Epithelial cell of prostate (primary cell): ENCODE measurements at places on chromosomes 1 and 21.

DNA sequence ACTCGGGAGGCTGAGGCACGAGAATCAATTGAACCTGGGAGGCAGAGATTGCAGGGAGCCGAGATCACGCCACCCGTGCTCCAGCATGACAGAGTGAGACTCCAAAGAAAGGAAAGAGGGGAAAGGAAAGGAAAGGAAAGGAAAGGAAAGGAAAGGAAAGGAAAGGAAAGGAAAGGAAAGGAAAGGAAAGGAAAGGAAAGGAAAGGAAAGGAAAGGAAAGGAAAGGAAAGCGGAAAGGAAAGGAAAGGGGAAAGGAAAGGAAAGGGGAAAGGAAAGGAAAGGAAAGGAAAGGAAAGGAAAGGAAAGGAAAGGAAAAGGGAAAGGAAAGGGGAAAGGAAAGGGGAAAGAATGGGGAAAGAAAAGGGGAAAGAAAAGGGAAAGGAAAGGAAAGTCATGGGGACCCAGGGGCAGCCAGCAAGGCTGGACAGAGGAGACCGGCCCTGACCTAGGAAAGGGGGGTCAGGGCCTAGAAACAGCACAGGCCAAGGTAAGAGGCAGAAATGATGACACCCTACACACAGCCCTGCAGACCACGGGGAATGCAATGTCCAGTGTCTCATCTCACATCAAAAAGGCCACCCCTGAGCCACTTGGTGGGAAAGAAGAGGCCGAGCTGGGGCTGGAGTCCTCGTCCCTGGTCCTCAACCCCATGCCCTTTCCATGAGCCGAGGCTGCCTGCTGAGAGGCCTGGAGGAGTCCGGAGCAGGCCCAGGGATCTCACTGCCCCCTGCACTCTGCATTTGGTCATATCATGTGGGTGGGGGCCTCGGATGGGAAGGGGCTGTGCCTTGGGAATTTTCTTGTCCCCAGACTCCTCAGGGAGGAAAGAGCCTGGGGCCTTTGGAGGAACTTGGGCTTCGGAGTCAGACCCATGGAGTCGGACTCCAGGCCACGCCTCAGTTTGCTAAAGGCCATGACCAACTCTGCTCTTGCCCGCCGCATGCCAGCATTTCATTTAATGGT lies 18.8 kb upstream of the LAPTM5 start:
- DNase-seq, result no peak

GRCh38 chr21:39347537-39347936 lies 1.4 kb downstream of the HMGN1 start:
- DNase-seq, result no peak

DNA sequence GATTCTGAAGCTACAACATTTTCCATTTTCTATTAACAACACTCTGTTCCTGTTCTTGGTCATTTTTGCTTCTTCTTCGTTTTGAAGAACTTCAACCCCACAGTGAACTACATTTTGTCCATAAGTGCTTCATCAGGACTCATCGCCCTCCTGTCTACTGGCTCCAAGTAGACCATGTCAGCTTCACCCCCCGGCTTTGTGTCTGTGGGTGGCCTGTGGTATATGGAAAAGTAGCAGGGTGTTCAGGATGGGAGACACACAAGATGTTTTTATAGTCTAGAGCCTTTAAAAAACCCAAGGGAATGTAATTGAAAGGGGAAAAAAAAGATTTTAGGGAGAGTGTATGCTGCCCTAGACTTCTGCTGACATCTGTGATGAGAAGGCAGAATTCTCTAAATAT lies 46.1 kb downstream of the GIPC2 start:
- DNase-seq, result no peak

DNA sequence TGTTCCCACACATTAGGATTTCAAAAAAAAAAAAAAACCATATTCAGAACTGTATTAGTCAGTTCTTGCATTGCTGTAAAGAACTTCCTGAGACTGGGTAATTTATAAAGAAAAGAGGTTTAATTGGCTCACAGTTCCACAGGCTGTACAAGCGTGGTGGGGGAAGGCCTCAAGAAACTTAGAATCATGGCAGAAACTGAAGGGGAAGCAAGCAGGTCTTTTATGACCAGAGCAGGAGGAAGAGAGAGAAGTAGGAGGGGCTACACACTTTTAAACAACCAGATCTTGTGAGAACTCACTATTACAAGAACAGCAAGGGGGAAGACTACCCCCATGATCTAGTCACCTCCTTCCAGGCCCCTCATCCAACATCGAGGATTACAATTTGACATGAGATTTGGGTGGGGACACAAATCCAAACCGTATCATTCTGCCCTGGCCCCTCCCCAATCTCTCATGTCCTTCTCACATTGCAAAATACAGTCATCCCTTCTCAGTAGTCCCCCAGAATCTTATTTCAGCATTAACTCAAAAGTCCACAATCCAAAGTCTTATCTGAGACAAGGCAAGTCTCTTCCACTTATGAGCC lies 51.8 kb downstream of the POU2F1 start:
- no peak for DNase-seq

DNA sequence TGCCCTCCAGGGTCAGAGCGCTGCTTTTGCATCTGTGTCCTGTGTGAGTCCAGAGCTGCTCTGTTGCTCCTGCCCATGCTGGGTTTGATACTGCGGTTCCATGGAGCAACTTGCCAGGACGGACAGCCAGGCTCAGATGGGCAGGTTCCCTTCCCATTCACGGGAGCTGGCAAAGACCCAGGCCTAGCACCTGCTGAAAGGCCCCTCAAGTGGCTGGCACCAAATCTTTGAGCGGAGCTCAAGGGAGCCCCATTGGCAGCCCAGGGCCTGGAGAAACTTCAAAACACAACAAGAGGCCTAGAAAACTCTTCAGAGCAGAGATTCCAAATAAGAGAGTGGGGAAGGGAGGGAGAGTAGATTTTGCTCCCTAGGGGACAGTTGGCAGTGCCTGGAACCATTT lies 97.2 kb downstream of the ACTL8 start:
- no peak for DNase-seq

DNA sequence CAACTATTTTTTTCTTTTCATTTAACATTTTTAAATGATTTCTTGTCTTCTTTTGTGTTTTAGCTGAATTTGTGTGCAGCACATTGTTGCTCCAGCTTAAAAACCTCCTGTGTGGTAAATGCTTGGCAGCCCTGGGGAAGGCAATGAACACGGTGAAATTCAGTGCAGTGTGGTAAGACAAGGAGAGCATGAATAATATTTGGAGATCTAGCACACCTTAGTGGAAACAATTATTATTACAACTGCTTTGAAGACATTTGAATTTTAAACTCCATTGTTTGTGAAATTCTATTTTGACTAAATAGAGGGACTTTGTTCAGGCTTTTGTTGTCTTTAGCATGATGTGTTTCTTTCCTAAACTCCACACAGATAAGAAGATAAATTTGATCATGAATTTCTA lies 242.6 kb upstream of the CXADR start:
- DNase-seq, result no peak

DNA sequence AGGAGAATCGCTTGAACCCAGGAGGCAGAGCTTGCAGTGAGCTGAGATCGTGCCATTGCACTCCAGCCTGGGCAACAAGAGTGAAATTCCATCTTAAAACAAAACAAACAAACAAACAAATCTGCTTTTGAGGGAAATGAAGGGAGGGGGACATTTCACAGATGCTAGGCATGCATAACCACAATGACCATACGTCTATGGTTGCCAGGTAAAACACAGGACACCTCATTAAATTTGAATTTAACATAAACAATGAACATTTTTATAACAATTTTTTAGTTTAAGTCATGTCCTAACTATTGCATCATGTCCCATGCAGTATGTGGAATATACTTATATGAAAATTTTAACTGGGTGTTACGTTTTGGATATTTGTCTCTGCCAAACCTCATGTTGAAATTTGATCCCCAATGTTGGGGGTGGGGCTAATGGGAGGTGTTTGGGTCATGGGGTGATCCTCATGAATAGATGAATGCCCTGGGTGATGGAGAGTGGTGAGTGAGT lies 31.0 kb upstream of the ZBTB18 start:
- no peak for DNase-seq

DNA sequence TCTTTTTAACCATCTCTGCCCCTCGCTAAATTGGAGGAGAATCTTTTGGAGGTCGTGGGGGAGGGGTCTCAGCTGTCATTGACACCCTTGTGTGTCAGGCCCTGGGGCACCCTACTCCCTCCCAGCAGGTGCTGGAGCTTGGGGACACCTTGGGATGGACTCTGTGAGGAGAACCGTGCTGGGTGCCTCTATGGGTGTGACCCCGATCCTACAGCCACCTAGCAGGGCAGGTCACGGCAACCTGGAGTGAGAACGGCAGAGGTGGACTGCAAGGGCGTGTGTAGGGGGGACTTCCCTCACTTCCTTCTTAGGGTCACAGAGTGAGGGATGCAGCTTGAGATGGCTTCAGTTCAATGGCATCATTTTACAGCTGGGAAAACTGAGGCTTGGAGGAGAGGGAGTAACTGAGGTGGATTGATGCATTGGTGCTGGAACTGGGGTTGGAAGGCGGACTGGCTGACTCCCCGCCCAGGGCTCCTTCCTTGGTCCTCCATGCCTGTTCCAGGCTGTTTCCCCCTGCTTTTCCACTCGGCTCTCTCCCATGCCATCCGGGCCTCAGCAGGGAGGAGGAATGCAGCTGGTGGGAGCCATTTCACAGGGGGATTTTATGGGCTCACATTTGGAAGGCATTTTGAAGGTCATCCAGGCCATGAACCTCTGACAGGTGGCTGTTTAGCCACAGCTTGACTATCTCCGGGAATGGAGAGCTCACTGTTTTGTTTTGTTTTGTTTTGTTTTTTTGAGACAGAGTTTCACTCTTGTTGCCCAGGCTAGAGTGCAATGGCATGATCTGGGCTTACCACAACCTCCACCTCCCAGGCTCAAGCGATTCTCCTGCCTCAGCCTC lies 18.8 kb upstream of the ARHGEF10L start:
- DNase-seq, result no peak

DNA sequence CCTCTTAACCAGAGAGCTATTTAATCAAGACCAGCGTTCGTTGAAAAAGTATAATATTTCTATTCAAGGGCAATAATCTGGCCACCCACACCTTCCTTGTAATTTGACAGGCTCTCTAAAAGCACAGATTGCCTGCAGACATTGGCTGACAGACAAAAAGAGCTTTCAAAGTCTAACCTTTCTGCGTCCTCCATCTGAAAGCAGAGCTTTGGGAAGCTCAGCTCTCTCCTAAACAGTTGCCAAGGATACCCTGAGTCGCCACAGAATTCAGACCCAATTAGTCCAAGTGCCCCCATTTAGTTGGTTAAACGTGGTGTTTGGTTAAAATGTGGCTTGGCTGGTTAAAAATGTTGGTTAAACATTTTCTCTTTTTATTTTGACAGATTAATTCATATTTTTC lies 33.7 kb upstream of the PLA2G2C start:
- DNase-seq, result no peak

GRCh38 chr21:38440746-38441145 lies 57.5 kb downstream of the ERG start:
- DNase-seq, result peak; percentile 34

DNA sequence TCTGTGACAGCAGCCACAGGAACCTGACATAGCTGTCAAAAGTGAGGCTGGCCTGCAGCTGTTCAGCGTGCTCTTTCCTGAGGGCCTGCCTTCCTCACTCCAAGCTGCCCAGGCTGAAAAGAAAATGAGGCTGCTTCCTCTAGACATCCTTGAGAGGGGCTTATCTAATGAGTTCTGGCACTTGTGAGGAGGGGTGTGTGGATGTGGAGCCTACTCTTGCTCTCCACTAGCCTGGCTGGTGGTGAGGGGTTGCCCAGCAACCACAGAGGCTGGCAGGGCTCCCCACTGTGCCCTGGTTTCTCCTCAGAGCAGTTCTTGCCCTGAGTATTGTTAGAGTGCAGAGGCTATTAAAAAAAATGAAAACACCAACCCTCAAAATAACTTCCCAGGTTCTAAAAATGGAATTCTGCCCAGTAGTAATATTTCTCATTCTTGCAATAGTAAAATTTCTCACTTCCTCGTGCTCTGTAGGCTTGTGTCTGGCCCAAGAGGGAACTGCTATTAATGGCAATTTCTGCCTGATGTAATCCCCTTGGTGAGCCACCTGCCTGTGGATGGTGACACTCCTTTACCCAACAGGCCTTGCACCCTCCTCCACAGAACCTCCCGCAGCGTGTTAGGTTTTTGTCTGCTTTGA lies 52.6 kb upstream of the EPS8L3 start:
- DNase-seq, result no peak

GRCh38 chr1:63569068-63569467 lies 24.1 kb upstream of the PGM1 start:
- DNase-seq, result no peak

DNA sequence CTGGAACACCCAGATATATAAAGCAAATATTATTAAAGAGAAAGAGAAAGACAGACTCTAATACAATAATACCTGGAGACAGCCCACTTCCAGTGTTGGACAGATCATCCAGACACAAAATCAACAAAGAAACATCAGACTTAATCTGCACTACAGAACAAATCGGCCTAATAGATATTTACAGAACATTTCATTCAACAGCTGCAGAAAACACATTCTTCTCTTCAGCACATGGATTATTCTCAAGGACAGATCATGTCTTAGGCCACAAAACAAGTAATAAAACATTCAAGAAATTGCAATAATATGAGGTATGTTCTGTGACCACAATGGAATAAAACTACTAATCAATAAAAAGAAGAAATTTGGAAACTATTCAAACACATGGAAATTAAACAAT lies 398.3 kb upstream of the DUSP10 start:
- no peak for DNase-seq

DNA sequence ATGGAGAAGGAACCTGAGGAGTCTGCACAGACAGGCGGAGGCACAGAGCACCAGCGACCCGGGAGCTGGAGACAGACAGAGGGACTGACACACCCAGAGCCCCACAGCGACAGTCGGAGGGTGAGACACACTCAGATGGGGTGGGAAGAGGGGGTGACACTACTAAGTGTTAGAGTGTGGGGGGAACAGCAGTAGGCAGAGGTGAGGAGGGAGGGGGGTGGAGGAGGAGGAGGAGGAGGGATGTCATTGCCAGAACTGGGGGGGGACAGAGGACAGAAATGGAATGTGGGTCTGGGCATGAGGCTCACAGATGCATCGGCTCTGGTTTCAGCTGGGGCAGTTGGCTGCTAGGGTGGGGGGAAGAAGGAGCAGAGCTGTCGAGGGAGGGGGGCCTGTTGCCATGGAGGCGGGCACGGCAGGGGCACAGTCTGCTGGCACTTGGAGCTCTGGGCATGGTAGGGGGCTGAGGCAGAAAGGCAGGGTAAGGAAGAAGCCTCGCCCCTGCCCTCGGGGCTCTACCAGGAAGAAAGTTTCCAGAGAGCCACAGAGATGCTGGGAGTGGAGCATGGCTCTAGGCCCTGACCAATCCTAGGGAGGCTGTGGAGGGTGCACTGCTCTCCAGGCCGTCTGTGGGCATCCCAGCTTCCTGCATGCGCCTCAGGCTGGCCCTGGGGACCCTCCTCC lies 37.3 kb downstream of the AHDC1 start:
- DNase-seq, result no peak

GRCh38 chr21:15686506-15686905 lies 43.3 kb upstream of the USP25 start:
- DNase-seq, result no peak
